HT1080 (cell line): ENCODE measurements at places on chromosomes 1 and 21. TPM values are rescaled to one million over a fixed set of nuclear protein-coding genes. Genes with fewer than 3 reads are reported as not detected.

DNA sequence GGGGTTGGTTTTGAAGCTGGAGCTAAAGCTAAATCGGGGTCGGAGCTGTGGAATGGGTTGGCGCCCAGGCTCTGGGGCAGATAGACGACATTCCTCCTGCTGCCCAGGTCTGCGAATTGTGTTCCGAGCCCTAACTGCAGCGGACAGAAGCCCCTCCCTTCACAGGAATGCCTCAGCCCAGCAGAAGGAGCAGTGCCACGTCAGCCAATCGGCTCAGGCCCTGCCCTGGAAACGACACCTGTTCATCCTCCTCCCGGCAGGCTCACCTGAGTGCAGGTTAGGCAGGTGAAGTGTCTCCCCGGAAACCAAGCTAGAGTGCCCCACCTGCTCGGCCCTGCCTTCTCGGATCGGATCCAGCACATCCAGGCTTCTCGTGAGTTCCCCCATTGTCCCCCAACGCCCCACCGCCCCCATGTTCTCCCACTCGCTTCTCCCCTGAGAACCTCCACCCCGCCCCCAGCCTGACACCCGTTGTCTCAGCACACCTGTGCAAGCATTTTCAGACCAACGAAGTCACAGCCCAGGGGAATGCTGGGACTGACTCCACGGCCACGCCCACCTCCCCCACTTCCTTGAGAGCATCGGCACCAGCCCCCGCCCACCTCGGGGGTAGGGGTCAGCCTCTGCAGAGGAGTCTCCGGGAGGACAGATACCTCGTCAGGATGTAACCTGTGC, 775 bp downstream of the TMEM125 start:
- DNase-seq, result no peak

DNA sequence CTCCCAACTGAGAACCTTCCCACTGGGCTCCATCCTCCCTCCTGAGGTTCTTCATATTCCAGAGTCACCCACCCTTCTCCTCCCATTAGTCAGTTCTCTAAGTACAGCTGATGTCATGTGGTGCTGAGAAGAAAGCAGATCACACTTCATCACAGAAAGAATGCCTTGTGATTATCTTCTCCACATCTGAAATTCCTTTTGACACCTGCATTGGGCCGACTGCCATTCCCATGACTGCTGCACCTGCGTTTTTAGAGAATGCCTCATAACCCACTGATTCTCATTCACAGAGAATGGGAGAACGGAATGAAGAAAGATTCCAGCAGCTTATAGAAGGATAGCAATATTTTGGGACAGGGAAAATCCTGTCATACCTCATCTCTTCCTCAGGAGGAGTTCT, 14.3 kb downstream of the LEPR start:
- no peak for DNase-seq

- peak; percentile 61 for DNase-seq
These were observed 13.5 kb upstream of the TNFRSF1B start for GRCh38 chr1:12153181-12153785.

DNA sequence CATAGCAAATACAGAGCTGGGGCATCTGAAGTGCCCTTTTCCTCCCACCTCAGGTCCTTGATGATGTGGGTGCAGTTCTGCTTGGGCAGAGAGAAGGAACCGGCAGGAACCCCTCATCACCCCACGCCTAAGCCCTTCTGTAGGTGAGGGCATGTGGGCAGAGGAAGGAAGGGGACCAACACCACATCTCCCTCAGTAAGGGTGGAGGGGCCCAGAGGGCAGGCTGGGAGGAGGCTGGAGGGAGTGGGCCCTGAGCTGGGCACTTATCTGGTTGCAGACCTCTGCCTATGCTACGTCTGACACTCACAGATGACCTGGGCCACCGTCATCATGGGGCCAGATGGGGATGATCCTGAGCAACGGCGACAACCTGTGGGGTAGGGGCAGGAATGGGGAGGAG, 11.0 kb downstream of the ZNF687 start:
- no peak for DNase-seq

DNA sequence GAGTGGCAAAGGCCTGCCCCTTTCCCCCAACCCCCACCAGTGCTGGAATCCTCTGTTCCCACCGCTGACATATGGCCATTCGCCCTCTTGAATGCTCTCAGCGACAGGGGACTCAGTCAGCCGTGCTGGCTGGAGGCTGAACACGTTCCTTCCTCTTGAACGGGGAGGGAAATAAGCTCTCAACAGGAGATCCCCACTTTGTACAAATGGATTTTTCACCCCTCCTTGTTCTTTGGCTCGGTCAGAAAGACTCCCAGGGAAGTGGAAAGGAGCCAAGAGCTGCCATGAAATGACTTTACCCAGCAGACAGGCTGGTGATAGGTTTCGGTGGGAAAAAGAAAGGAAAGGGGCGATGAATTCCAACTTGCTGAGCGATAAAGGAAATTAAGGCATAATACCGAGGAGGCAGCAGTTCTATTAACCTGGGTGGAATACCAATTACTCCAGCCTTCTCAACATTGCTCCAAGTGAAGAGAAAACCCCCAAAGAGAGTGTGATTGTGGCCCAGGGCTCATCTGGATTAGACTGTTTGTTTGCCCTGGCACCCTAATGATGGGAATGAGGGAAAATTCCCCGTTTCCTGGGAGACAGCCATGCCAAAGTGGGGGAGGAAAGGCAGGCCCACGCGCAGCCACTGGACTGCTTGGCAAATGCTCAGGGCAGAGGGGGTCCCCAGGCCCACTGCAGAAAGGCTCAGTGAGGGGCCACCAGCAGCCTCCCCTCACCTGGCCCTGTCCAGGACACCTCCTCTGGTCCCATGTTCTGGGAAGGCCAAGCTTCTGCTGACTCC, 23.9 kb downstream of the LRP8 start:
- no peak for DNase-seq

GRCh38 chr21:42346441-42346840, 4.4 kb downstream of the TFF2 start:
- no peak for DNase-seq

DNA sequence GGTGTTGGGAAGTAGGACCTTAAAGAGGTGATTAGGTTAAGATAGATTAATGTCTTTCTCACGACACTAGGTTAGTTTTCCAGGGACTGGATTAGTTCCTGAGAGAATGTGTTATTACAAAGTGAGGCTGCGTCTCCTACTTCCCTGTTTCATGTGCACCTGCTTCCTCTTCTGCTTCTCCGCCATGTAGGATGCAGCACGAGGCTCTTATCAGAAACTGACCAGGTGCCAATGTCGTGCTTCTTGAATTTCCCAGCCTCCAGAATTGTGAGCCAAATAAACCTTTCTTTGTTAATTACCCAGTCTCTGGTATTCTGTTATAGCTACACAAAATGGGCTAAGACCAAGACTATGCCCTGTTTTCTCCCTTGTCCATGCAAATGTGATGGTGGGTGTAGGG, 152.2 kb upstream of the LMO4 start:
- DNase-seq, result no peak

GRCh38 chr1:234987415-234988154, 141.1 kb downstream of the TOMM20 start:
- DNase-seq, result peak; percentile 52

DNA sequence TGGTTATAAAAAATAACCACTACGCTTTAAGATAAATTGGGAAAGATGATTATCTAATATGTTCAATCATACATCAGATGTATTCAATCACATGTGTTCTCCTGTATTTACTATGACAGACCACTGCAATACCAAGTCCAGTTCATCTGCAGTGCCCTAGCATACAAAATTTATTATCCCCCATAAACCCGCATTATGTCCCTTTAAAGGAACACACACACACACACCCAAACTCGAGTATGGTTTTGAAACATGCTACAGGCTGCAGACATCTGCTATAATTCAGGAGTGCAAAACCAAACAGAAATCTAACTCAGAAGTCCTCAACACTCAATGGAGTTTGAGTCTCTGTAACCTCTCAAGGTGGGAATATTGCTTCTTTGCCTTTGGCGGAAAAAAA, 14.9 kb downstream of the ODF2L start:
- no peak for DNase-seq

GRCh38 chr1:192724670-192725069, 84.2 kb upstream of the RGS2 start:
- DNase-seq, result peak; percentile 38

DNA sequence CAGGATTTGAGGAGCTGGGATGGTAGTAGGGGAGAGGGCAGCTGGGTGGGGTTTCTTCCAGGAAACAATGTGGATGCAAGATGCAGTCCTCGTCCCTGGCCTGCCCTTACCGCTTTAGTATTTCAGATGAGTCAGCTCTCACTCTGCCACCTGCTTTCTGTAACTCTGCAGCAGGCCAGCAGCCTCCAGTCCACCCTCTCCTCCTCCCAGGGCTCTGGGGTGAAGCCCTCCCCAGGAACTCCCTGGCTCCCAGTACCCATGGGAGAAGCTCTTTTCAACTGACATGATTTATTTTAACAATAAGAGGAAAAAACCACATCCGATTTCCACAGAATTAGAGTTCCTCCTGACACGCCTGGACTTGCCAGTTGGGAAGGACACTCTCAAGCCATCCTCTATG, 39.0 kb upstream of the IL20 start:
- peak; percentile 21 for DNase-seq

GRCh38 chr21:42663860-42664535, 10.6 kb downstream of the PDE9A start:
- no peak for DNase-seq

GRCh38 chr1:201740086-201740541, 88.8 kb upstream of the IPO9 start:
- no peak for DNase-seq

Gene MIXL1
- total RNA-seq, result not detected in 2 replicates
